ENCODE measurements at places on chromosomes 16 and 17.

DNA sequence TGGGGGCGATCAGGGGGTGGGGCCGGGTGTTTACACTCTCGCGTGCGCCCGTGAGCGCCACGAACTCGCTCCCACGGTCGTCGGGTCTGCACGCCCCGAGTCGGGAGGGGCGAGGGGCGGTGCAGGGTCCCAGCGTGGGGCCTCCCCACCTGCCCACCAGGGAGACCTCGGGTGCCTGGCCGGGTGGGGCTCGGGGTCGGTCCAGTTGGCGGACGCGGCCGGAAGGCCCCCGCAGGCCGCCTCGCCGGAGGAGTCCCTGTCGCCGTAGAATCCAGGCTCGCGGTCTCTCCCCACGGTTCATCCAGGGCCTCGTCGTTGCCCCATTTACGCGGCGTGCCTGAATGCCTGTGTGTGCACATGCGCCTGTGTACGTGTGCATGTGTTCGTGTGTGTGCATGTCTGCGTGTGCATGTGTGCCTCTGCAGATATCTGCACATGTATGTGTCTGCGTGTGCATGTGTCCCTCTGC is 510 bp upstream of the RAB40B start:
- no peak for DNase-seq

GRCh38 chr16:66064801-66065530 is 301.5 kb upstream of the CDH5 start:
- no peak for DNase-seq

GRCh38 chr17:44333371-44333770 is 8.7 kb upstream of the SLC25A39 start:
- no peak for DNase-seq

DNA sequence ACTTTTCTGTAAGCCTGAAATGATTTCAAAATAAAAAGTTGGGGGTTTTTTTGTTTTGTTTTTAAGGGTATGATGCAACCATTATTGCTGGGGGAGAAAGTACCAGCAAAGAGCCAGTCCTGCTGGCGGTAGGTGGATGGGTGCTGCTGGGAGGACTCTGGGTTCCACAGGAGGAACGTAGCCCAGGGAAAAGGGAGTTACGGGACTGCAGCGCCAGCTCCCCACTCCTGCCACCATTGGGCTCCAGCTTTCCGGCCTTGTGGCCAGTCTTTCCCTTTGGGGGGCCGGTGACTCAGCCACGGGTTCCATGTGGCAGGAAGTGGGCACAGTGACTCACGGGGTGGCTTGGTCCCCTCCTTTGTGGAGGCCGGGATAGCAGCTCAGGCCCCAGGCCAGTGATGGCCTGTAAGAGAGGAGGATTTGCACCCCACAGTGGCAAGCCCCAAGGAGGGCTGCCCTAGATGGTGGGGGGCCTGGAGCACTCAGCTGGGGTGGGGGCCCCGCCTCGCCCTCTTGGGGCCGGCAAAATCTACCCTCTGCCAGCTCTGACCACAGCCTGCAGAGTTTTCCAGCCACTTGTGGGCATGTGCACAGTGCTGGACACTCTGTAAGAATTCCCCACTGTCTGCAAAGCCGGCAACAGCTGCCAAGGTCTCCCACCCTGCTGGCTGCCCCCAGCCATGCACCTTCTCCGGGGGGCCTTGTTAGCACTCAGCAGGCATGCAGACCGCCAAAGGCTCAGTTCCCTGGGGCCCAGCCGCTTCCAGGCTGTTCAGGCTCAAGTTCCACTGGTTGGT is 30.4 kb downstream of the SOCS3 start:
- no peak for DNase-seq

DNA sequence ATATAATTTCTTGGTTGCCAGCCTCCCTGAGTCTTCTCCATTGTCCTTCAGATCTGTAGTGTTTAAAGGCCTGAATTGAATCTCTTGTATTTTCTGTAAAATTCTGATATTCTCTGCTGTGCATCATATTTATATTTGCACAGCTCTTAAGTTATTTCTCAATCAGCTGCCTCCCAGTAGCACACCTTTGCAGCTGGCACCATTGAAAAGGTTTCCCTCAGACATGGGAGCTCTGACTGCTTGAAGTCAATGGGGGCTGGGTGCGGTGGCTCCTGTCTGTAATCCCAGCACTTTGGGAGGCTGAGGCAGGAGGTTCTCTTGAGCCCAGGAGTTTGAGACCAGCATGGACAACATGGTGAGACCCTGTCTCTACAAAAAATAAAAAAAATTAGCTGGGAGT is 40.4 kb downstream of the PITPNC1 start:
- no peak for DNase-seq

DNA sequence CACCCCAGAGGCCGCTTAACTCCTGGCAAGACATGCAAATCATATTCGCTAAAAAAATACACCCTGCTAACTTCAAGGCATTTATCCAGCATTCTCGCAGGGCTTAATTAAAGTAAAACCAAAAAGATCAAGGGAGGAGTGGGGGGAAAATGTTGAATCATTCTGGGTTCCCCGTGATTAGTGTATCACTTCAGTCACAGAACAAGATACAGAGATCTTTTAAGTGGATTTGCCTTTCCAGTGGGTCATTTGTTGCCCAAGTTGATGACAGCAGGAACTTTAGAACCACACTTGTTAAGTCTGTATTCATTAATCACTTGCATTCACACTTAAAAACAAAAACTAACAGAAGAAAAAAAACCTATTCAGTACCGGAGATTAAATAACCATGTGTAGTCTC is 17.3 kb downstream of the CRYBA1 start:
- DNase-seq: no peak

- DNase-seq: no peak
Measured at GRCh38 chr17:12229335-12229734, 208.7 kb downstream of the MAP2K4 start.

- no peak for DNase-seq
Measured at GRCh38 chr16:64977206-64977920, 144.5 kb downstream of the CDH11 start.

GRCh38 chr16:38941-39892 is 14.2 kb downstream of the POLR3K start:
- no peak for DNase-seq

- no peak for DNase-seq
Measured at GRCh38 chr16:79165506-79165905, 435.0 kb downstream of the MAF start.

- no peak for DNase-seq
Measured at GRCh38 chr16:4690946-4691665, 2.3 kb upstream of the NUDT16L1 start.

DNA sequence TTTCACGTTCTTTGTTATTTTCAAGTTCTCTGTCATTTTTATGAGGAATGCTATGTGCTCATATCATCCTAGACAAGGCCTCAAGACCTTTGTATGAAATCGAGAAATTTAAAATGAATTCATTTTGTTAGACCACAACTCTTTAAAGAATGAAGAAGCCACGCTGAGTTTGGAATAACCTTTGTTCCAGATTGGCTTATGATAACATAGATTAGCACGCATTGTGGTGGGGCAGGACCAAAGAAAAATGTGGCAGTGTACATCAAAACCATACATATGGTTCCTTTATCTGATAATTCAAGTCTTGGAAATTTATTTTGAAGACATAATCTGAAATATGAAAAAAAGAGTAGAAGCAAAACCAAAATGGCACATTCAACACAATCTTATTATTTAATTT is 2.2 kb downstream of the HSD17B2 start:
- DNase-seq: no peak

DNA sequence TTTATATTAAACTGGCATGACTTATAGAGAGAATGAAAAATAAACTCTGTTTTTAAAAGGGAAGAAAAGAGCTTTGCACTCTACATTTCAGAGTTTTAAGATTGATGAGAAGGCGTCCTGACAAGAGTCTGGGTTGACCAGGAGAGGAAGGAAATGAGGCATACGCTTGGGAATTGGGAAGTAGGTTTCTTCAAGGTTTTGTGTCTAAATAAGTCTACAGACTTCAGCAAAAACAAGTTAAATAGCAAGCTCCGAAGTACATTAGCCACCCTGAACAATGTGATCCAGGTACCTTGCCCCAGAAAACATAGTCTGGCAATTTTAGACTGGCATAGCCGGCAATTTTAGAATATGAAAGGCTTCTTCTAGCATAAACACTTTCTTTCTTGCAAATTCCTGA is 28.5 kb upstream of the CCDC182 start:
- no peak for DNase-seq

DNA sequence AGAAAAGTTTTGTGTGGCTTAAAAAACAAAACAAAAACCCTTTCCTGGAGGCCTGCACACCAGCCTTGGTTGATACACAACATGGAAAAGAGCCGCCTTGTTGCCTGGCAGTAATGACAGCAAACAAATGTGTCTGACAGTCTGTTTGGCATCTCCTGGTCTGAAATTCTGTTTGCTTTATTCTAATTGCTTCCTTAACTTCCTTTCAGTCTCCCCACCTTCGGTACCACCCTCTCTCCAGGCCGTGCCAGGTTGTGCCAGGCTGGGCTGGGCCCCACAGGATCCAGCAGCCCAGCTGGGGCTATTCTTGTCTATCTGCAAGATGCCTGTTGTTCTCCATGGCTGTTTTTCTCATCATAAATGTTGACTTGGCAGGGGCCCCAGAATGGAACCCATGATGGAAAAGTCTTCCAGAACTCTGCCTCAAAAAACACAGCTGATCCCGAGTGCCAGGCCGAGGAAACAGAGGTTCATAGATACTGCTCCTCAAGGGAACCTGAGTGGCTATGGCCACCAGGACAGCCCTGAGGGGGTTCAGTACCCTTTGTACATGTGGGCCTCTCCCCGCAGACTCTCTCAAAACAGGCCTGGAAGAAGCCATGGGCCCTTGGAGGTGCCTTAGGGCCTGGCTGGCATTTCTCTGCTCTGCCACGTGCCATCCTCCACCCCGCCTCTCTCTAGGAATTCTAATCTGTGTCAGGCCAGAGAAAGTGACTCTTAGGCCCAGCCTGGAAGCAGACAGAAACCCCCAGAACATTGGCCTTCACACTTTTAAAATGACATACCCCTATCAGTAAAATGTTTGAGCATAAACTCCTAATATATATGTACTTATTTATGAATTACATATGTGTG is 50.5 kb downstream of the YPEL2 start:
- DNase-seq: no peak

GRCh38 chr17:19448341-19449268 is 37.6 kb downstream of the RNF112 start:
- DNase-seq: no peak

DNA sequence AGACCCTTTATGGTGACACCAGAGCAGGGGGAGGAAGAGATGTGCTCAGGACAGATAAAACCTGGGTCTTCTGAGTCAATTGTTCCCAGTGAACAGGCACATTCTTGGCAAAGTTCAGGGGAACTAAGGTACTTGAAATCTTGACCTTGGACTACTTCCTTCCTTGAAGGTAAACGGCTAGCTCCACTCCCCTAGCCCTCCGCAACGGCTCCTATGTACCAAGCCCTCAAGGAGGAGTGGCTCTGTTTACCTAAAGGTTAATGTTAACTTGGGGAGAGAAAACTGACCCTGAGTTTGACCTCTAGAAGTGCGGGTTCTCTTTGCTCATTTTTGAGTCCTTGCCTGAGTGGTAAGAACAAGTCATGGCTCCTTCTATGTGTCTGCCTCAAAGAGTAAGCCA is 7.8 kb downstream of the TTLL6 start:
- no peak for DNase-seq

Measured in NCI-H748 treated with DMSO at 0.1 percent for 48 hours (cell line).